HT-29 (cell line): ENCODE measurements at places on chromosomes 12 and 14. TPM values are rescaled to one million over a fixed set of nuclear protein-coding genes. Genes with fewer than 3 reads are reported as not detected.

Gene PPP4R4
- 0.03 and 0.94 TPM in 2 replicates for total RNA-seq

Gene SLC17A8
- not detected in 2 replicates for total RNA-seq

Gene RNU4-1
- under 0.01 TPM in 1 of 2 replicates, not detected in the other for total RNA-seq

Gene RESF1
- total RNA-seq: 11.0 and 12.1 TPM in 2 replicates

Gene ACTR6
- total RNA-seq: 4.2 and 7.4 TPM in 2 replicates

Gene GYS2
- not detected in 2 replicates for total RNA-seq

Gene RPGRIP1
- total RNA-seq: 0.05 and 0.33 TPM in 2 replicates

Gene RPAP3
- 8.6 and 9.4 TPM in 2 replicates for total RNA-seq

Gene NPFF
- not detected in 2 replicates for total RNA-seq

Gene MMP17
- total RNA-seq: not detected in 2 replicates

Gene FOXG1
- not detected in 2 replicates for total RNA-seq

Gene CSRP2
- 0.43 TPM in 1 of 2 replicates, not detected in the other for total RNA-seq

Gene CLEC2A
- not detected in 2 replicates for total RNA-seq

Gene IGF1
- not detected in 2 replicates for total RNA-seq

Gene LHX5
- not detected in 2 replicates for total RNA-seq

Gene RNASE1
- 0.37 and 7.7 TPM in 2 replicates for total RNA-seq

- no peak for DNase-seq
Observed at GRCh38 chr14:91153360-91153759, 39.5 kb downstream of the DGLUCY start.

GRCh38 chr12:93040367-93040766 is 111.3 kb upstream of the EEA1 start:
- DNase-seq: no peak

DNA sequence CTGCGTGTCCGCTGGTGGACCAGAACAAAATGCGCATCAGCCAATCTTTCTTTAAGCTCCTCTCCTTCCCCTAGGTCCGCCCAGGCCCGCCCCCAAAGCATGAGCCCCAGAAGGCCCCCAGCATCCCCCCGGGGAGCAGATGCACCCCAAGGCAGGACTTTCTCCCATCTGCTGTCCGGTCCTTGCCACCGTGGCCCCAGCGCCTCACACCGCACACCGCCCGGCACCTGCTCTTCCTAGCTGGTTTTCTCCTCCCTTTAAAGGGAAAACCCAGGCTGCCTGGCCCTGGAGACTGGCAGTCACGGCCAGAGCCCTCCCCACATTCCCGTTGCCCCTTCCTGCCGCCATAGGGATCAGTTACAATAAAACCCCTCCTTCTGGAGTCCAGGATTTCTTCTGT is 30.2 kb downstream of the RIMBP2 start:
- no peak for DNase-seq

GRCh38 chr14:73758392-73759182 is 44.4 kb upstream of the PNMA1 start:
- peak; percentile 86 for DNase-seq

GRCh38 chr14:24430143-24430681 is 458 bp downstream of the KHNYN start:
- DNase-seq: peak; percentile 38

- peak; percentile 42 for DNase-seq
Observed at GRCh38 chr12:72141381-72141780, 130.8 kb upstream of the TRHDE start.

GRCh38 chr12:67068761-67069450 is 200.3 kb upstream of the CAND1 start:
- DNase-seq: peak; percentile 37

DNA sequence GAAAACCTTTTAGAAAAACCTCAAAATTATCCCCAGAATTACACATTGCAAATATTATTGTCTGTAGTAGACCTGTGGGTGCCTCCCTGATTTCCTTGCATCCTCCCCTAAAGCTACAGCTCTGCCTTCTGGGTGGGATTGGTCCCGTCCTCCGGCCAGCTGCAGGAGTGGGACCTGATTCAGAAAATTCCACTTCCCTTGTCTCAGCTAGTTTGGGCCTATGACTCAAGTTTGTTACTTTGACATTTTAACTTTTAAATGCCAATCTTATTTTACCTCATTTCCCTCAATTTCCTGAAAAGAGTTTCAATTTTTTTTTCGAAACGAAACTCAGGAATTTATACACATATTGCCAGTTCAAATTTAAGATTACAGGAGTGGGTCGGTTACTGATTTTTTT is 13.2 kb upstream of the SLC41A2 start:
- no peak for DNase-seq

GRCh38 chr14:68512088-68512487 is 280.8 kb downstream of the ZFP36L1 start:
- DNase-seq: no peak

DNA sequence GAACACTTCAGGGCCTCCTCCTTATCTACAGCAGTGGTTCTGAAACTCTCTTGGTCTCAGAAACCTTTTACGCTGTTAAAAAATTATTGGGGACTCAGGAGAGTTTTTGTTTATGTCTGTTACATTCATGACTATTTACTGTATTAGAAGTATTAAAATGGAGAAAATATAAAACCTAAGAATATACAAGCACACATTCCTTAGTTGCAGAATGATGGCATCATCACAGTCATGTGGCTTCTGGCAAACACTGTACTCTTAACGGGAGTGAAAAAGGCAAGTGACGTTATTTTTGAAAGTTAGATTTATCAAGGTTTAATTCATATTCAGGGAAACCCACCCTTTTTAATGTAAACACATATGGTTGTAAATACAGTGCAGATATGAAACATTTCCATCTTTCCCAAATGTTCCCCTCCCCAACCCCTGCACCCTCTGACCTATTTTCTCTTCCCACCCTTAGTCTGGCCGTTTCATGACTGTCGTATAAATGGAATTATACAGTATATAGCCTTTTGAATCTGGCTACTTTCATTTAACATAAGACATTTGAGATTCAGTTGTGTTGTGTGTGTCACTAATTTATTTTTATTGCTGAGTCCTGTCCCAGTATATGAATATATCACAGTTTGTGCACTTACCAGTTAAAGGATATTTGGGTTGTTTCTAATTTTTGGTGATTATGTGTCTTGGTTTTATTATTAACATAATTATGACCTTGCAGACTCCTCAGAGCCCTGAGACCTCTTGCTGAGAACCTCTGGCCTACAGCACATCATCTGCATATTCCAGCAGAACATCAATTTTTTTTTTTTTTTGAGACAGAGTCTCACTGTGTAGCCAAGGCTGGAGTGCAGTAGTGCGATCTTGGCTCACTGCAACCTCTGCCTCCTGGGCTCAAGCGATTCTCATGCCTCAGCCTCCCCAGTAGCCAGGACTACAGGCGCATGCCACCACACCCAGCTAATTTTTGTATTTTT is 457.0 kb downstream of the PCNX1 start:
- no peak for DNase-seq

- DNase-seq: no peak
Observed at GRCh38 chr12:47846294-47846996, 26.7 kb upstream of the HDAC7 start.

- DNase-seq: no peak
Observed at GRCh38 chr12:121975021-121975420, 46.7 kb upstream of the BCL7A start.

- DNase-seq: no peak
Observed at GRCh38 chr14:82414853-82415539, 881.3 kb upstream of the SEL1L start.

GRCh38 chr14:70842851-70843462 is 33.6 kb upstream of the MAP3K9 start:
- no peak for DNase-seq

GRCh38 chr12:120100630-120101029 is 15.9 kb downstream of the RAB35 start:
- no peak for DNase-seq

- DNase-seq: no peak
Observed at GRCh38 chr12:71719647-71720370, 33.9 kb downstream of the TMEM19 start.

DNA sequence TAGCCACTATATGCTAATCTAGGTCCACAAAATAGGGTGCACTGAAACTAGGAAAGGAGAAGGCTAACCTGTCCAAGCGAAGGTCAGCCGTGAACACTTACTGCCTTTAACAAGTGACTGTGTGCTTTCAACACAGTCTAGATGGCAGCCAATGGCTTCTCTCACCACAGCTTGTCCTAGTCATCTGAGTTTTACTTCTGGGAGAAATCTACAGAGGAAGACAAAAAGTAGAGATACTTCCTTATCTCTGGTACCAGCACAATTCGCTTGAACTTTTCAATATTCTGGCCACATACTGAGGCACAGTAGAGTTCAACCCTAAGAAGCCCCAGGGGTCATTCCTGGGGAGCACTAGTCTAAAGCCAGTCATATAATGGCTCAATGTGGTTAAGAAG is 176.9 kb downstream of the BTG1 start:
- DNase-seq: no peak

DNA sequence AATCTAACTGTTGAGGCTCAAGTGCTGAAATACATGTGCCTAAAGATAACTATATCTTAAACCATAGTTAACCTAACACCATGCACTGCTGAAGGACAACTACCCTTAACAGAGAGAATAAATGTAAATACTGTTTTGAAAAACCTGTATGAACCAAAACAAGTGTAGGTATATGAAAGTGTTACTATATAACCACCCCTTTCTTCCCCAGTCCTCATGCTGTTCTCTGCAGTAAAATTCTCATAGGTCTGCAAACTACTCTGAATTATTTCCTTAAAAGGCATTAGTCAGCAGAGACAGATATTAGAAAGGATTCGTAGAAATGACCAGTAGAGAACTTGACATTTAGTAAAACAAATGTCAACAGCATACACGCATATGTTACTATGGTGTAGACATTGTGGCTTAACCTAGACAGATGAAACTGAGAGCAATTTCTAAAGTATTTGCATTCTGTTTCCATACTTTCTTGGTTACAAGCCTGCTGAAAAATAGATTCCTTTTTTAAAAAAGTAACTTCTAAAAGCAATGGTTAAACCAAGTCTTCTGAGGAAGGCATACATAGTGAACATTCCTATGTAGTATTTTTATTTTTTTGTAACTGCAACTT is 13.9 kb downstream of the CSRP2 start:
- DNase-seq: no peak

DNA sequence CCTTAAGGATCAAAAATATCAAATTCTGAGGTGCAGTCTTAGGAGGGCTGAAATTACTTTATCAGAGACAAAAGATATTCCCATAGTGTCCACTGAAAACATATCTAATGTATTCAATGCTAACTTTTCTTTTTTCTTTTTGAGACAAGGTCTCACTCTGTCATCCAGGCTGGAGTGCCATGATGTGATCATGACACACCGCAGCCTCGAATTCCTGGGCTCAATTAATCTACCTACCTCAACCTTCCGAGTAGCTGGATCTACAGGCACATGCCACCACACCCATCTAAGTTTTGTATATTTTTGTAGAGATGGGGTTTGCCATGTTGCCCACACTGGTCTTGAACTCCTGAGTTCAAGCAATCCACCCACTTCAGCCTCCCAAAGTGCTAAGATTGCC is 68.3 kb downstream of the ZC3H14 start:
- no peak for DNase-seq

DNA sequence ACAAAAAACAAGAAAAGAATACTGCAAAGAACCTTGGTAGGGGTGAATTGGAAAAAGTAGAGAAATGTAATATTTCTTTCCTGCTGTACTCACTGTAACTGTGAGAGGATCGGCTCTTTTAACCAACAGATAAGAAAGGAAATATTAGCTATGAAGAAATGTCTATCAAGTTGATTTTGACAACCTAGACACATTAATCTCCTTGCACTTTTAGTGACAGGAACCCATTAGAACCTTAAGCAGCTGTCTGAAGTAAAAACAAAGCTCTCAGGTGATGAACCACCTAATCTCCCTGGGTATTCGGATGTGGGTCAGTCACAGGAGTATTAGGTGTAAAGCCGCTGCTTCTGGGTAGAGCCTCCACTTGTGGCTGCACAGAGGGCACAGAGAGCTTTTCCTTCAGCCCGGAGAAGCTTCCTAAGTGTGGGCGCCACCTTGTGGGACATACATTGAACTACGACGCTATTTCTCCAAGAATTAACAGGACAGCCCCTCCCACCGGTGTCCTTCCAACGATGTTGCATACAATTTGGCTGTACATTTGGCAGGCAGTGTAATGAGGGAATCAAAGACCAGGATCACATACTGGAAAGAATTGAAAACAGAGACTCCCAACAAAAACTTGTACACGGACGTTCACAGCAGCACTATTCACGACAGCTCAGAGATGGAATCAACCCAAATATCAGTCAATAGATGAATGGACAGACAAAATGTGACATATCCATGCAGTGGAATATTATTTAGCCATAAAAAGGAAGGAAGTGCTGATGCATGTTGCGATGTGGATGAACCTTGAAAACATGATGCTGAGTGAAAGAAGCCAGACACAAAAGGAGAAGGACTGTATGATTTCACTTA is 28.9 kb upstream of the MAPKAPK5 start:
- peak; percentile 92 for DNase-seq

DNA sequence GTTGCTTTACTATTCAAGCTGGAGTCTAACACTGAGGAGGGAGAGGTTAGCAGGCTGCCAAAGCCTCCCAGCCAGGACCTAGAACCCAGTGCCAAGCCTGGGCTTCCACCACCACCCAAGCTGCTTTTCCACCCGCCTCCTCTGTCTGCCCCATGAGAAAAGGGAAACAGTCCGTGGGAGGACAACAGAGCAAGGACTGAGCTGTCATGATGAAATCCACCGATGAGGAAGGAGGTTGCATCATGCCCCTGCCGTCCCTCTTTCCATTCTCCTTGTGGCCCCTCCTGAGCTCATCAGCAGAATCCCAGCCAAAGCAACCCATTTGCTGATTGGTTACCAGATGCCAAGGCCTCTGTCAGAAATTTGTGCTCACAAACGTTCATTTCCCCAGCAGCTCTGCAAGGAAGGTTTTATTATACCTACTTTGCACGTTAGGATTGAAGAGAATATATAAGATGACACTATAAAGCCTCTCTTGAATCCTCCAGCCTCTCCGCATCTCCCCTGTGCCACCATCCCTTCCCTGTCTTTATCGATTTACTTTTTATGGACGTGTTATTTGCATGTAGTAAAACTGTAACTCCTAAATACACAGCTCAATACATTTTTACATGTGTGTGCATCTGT is 6.3 kb upstream of the SERPINA1 start:
- no peak for DNase-seq

- no peak for DNase-seq
Observed at GRCh38 chr14:50772412-50772811, 58.5 kb downstream of the NIN start.

DNA sequence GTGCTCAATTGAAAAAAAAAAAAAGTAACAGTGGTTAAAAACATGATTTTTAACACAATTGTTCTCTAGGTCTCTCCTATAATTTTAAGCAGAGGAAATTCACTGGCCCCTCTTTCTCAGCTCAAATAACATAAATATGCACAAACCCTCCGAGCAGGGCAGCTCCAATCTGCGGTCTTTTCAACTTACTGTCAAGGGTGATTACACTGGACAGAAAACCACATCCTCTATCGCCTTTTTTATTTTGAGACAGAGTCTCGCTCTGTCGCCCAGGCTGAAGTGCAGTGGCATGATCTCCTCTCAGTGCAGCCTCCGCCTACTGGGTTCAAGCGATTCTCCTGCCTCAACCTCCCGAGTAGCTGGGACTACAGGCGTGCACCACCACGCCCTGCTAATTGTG is 16.5 kb upstream of the GABARAPL1 start:
- DNase-seq: no peak
